Purkinje cell (primary cell): ENCODE measurements at places on chromosomes 2 and 18. TPM values are rescaled to one million over a fixed set of nuclear protein-coding genes. Genes with fewer than 3 reads are reported as not detected.

TMEM178A gene
- 21.4 and 44.7 TPM in 2 replicates for polyA plus RNA-seq

CNDP1 gene
- polyA plus RNA-seq, result 2.3 and 4.6 TPM in 2 replicates

FAP gene
- 3.9 TPM in 1 of 2 replicates, not detected in the other for polyA plus RNA-seq

SLC14A1 gene
- polyA plus RNA-seq, result 0.87 TPM in 1 of 2 replicates, not detected in the other

CDCA7 gene
- 0.08 TPM in 1 of 2 replicates, not detected in the other for polyA plus RNA-seq

DUSP11 gene
- 12.9 and 24.4 TPM in 2 replicates for polyA plus RNA-seq

WNT10A gene
- not detected in 2 replicates for polyA plus RNA-seq

IL1RN gene
- polyA plus RNA-seq, result not detected in 2 replicates

RNF138 gene
- polyA plus RNA-seq, result 7.5 and 7.6 TPM in 2 replicates

DYNAP gene
- not detected in 2 replicates for polyA plus RNA-seq

ACADL gene
- 0.36 and 4.5 TPM in 2 replicates for polyA plus RNA-seq

MAP3K19 gene
- 1.9 TPM in 1 of 2 replicates, not detected in the other for polyA plus RNA-seq

ALLC gene
- 0.78 and 1.5 TPM in 2 replicates for polyA plus RNA-seq

PAX8 gene
- polyA plus RNA-seq, result not detected in 2 replicates

CCDC102B gene
- 25.6 and 26.7 TPM in 2 replicates for polyA plus RNA-seq

ACKR3 gene
- 0.56 TPM in 1 of 2 replicates, not detected in the other for polyA plus RNA-seq

MC4R gene
- not detected in 2 replicates for polyA plus RNA-seq

STAT4 gene
- 31.0 and 33.2 TPM in 2 replicates for polyA plus RNA-seq

STARD6 gene
- not detected in 2 replicates for polyA plus RNA-seq

ALPG gene
- polyA plus RNA-seq, result not detected in 2 replicates

ABCG8 gene
- polyA plus RNA-seq, result 1.1 TPM in 1 of 2 replicates, not detected in the other

IL36A gene
- polyA plus RNA-seq, result not detected in 2 replicates

ST3GAL5 gene
- polyA plus RNA-seq, result 43.7 and 59.5 TPM in 2 replicates

LIPG gene
- polyA plus RNA-seq, result not detected in 2 replicates

TMEFF2 gene
- polyA plus RNA-seq, result 101 and 128 TPM in 2 replicates

PDE11A gene
- polyA plus RNA-seq, result not detected in 2 replicates

NRP2 gene
- 0.07 and 1.4 TPM in 2 replicates for polyA plus RNA-seq

HAAO gene
- not detected in 2 replicates for polyA plus RNA-seq

SLC19A3 gene
- 2.1 TPM in 1 of 2 replicates, not detected in the other for polyA plus RNA-seq

FBXO48 gene
- 0.90 and 2.1 TPM in 2 replicates for polyA plus RNA-seq

HOXD11 gene
- polyA plus RNA-seq, result not detected in 2 replicates

CCNT2 gene
- polyA plus RNA-seq, result 20.7 and 29.0 TPM in 2 replicates

B3GNT2 gene
- 82.6 and 100 TPM in 2 replicates for polyA plus RNA-seq

SPAST gene
- 16.3 and 23.1 TPM in 2 replicates for polyA plus RNA-seq

TEX44 gene
- not detected in 2 replicates for polyA plus RNA-seq

OST4 gene
- 651 and 832 TPM in 2 replicates for polyA plus RNA-seq

MYO1B gene
- 8.6 and 9.1 TPM in 2 replicates for polyA plus RNA-seq

TMEM37 gene
- not detected in 2 replicates for polyA plus RNA-seq

TWIST2 gene
- polyA plus RNA-seq, result not detected in 2 replicates

CHRND gene
- polyA plus RNA-seq, result not detected in 2 replicates

CHRNG gene
- polyA plus RNA-seq, result not detected in 2 replicates

GNAL gene
- polyA plus RNA-seq, result 2.7 and 5.0 TPM in 2 replicates

SIX3 gene
- not detected in 2 replicates for polyA plus RNA-seq
